Ascending aorta (tissue), 2 donors: ENCODE measurements at places on chromosomes 6 and 20.
A peak's percentile ranks its signal among the peaks of the same experiment; 100 is the strongest.

DNA sequence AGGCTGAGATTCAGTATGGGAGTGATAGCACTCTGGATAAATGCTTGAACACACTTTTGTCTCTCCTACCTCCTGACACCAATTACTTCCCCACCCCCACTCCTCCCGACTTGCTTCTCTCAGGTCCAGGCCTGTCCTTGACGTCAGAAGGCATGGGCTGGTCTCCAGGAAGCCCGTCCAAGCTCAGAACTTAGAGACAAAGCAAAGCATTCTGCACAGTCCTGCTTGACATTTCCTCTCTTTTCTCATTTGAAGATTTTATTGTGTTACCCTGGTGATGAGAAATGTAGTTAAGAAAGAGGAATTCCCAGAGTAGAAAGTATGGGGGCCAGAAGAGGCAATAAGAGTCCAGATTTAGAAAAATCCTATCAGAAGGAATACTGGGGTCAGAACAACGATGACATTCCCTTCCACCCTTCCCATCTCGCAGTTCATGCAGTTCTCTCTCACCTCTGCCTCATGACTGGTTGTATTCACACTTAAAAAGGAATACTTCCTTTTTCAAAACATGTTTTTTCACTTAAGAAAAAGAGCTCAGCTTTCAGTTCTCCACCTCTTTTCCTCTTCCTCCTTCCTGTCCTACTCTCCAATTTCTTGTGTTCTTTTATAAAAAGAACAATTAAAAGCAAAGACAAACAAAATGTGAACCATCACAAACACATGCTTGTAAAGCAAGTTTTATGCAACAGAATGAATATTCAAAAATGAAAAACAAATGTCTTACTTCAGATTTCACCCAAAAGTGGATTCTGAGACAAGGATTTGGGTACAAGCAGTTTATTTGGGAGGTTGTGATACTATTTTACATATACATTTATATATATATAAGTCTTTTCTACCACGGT, 18.5 kb upstream of the FAM184A start:
- no peak for DNase-seq

GRCh38 chr20:47949230-47949629, 163.9 kb upstream of the SULF2 start:
- no peak for DNase-seq

- no peak for DNase-seq
Measured at GRCh38 chr6:134537146-134537555, 219.2 kb upstream of the SGK1 start.

GRCh38 chr6:34909320-34909883, 20.3 kb downstream of the ANKS1A start:
- DNase-seq, result no peak

- DNase-seq, result no peak
Measured at GRCh38 chr20:36936341-36936740, 15.2 kb downstream of the SAMHD1 start.

DNA sequence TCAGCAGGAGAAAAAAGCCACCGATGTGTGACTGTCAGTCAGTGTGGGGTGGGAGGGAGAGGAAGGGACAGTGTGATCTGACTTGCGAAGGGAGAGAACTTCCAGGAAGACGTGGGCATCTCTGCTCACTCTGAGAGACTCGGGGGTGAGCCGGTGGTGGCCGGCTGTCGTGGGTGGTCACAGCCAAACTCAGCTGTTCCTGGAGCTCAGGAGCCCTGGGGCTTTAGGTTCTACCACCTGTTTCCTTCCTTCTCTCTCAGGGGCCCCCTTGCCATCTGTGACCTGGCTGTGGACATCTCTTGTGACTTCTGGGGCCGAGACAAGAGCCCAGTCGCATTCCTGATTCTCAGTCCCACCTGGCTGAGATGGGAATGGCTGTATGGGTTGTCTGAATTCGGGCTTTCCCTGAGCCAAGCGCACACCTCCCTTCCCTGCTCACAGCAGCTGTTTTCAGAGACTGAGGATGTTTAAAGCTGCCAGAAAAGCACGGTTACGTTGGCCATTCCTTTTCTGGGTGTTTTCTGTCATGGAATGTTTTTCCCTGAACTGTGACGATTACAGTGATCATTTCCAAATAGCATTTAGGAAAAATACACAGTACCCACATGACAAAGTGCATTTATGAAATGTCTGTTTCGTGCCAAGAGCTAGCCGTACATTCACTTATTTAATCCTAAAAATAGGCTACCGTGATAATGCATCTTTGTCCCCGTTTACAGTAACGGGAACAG, 36.5 kb downstream of the SYNJ2 start:
- no peak for DNase-seq

DNA sequence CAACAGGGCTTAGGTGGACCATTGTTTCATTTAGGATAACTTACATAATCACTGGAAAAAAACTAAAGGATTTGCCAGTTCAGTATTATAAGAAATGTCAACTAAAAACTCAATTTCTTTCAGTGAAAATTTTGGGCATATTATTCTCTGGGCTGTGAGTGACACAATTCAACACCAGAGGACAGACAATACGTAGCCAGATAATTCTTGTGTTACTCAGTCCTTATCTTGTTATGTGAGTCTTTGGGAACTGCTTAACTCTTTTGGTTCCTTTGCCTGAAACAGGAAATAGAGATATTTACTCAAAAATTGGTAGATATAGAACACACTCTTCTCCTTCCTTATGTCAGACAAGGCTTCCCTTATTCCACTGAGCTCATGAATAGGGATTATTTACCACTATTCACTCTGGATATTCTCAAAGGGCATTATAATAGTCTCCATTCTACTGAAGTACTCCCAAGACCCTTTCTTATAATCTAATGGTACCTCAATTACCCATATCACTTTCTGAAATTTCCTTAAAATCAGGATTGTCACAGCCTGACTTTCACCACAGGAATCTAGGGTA, 4.9 kb upstream of the BEND6 start:
- DNase-seq, result no peak

DNA sequence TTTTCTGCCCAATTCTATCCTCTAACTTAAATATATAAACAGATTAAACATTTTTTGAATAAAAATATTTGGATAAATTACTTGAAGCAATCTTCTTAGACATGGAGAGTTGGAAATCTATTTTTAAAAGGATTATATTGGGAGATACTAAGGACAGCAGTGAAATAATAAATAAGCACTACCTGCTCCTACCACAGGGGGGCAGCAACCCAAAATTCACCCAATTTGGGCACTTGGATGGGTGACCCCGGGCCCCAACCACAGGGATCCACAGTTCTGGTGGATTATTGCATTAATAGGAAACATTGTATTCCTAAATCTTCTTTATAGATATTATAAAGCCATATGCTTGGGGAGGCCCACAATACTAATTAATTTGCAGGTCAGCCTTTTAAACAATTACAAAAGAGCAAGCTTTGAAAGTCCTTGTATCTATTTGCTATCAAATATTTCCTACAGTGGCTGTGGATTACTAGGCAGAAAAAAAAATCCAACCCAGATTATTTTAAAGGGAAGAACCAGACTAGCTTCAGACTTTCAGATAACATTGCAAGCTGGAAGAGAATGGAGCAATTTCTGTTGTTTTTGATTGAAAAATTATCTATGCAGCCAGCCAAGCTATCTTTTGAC, 66.4 kb upstream of the PDE10A start:
- no peak for DNase-seq

DNA sequence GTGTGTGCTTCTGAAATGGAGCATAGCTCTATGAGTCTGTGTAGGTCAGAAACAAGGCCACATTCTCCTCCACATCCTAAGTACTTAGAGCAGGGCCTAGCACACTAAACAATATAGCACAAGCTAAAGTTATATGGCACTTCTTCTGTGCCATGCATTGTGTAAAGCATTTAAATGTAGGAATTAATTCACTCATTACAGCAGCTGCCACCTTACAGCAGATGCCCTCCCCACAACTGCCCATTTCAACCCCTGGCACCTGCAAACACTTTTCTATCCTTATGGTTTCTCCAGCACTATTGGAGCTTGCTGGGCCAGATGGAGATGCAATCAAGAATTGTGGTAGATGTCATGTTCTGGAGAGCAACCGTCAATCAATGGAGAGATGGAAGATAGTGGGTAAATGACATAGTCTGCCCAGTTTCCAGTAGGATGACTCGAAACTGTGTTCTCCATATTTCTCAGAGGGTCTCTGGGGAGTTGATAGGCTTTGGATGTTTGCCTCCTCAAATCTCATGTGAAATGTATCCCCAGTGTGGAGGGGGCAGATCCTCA, 373.7 kb downstream of the DOK5 start:
- no peak for DNase-seq

DNA sequence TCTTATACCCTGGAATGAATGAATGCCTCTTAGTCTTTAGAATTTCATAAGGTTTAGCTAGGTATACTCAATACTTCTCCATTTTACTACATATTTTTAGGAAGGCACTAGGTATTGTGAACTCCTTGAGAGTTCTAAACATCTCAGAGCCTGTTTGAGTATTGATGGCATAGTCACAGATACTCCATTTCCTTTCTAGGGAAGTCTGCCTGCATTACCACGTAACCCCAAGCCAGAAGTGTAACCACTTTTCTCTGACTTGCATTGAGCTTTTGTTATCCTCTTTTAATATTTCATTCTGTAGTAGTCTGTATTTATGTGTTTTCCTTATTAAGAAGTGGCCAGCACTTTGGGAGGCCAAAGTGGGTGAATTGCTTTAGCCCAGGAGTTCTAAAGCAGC, 12.2 kb downstream of the TOP1 start:
- DNase-seq, result no peak

GRCh38 chr6:132365281-132365907, 35.9 kb downstream of the MOXD1 start:
- DNase-seq, result no peak

- no peak for DNase-seq
Measured at GRCh38 chr6:75893776-75894152, 144.7 kb downstream of the MYO6 start.

DNA sequence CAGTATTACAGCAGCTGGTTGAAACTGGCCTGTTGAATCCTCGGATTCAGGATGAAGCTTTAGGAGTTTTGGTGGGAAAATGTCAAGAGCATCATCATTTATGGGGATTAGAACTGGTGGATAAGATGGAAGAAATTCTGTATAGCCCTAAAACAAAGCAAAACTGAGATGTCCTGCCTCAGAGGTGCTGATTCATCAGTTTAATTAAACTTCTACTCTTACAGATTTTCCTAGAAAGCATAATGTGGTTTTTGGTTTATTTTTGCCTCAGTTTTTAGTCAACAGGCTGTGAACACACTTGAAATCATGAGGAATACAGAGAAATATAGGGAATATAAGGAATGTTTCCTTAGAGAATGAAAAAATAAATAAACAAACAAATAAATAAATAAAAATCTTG, 228.7 kb upstream of the POU3F2 start:
- DNase-seq, result no peak

GRCh38 chr6:49333345-49334125, 129.5 kb downstream of the MMUT start:
- no peak for DNase-seq

- peak; percentile 35 for DNase-seq
Measured at GRCh38 chr6:43983632-43984031, 143.6 kb downstream of the MRPL14 start.

- no peak for DNase-seq
Measured at GRCh38 chr6:39669207-39669972, 55.8 kb downstream of the KIF6 start.

GRCh38 chr6:68738039-68738438, 103.0 kb downstream of the ADGRB3 start:
- no peak for DNase-seq

GRCh38 chr20:542777-543368, 717 bp downstream of the CSNK2A1 start:
- DNase-seq, result no peak

DNA sequence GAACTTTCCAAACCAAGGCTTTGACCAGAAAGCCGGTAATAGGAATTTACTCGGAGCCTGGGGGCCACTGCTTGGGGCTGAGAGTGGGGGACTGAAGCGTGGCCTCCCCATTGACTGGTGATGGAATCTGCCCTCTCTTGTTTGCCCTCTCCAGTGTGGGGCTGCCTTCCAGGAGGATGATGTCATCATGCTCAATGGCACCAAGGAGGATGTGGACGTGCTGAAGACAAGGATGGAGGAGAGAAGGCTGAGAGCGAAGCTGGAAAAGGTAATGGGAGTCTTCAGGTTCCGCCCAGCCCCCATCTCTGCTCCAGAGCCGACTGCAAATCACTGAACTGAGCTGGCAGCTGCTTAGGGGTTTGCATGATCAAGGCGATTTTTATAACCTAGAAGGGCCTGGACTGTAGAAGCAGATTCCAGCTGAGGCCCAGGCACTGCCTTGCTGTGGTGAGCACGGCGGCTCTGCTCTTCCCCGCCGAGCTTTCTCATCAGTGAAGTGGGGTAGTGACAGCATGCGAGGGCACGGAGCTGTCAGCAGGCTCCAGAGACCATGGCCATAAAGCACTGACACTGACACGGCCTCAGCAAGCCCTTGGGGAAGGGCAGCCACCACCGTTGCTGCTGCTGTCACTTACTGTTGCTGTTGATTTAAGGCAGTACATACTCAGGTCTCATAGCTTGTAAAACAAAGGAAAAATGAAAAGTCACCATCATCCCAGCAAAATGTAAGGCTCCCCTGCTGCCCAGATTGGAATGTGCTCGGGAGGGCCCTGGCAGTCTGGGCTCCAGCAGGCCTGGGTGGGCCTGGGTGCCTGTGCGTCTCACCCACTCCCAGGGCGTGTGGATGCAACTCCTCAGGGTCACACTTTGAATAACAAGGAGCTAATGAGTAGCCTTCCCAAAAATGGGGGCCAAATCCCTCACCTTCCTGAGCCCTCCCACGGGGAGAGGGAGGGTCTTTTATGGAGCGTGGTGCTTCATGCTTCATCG, 11.1 kb upstream of the FAM209A start:
- peak; percentile 51 for DNase-seq

DNA sequence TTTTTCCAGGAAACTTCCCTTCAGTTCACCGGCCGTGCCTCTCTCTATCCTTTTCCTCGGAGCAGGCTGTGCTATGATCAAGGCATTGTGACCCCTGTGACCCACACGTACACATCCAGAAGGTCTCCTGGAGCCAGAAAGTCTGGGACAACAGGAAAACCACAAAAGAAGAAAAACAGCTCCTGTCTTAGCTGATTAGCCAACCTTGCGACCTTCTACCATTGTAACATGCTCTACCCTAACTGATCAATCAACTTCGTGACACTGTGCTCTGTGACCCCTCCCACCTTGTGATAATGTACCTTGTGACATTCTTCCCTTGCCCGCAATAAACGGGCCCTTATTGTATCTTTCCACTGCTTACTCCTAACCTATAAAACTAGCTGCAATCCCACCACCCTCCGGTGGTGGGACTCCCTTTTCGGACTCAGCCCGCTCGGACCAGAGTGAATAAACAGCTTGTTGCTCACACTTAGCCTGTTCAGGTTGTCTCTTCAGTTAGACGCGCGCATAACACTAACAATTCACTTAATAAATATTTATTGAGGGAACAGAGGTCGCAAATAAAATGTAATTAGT, 24.2 kb downstream of the ZNF311 start:
- peak; percentile 83 for DNase-seq
